GM12891 (cell line): ENCODE measurements at places on chromosomes 5 and 9.

GRCh38 chr5:72281430-72281763 is 38.6 kb downstream of the MRPS27 start:
- DNase-seq = no peak

GRCh38 chr9:109561137-109561536 is 63.0 kb upstream of the PTPN3 start:
- no peak for DNase-seq

- no peak for DNase-seq
These were observed 2.9 kb downstream of the HTR1A start for GRCh38 chr5:63959177-63959982.

DNA sequence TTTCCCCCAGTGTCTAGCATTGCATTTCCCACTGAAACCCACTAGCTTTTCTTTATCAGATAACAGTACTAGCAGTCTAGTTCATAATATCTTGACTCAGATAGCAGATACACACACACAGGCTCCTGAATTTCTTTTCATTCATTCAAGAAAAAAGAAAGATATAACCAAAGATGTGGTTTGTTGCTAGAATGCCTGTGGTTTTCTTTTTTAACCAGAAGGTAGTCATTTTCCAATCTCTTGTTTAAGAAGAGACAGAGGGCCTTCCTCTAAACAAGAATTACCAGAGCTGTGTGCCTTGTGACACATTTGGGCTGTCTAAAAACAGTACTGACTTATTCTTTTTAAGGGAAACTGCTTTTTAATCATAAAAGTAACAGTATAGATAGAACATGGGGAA is 167.3 kb downstream of the PJA2 start:
- no peak for DNase-seq

DNA sequence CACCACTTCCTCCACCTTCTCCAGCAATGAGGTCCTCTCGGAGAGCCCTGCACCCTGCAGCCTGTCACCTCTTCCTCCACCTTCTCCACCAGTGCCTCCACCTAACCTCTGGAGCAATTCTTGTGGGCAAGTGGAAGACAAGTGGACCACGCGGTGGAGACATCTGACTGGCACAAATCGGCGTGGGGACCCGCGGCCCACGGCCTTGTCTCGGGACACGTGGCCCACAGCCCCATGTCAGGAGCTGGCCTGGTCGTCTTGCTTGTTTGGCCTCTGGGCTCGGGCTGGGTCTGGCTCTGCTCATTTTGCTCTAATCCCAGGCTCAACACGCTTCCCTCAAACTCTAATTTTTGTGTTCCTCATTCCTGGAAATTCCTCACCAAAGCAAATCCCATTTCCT is 393.1 kb upstream of the IRX1 start:
- DNase-seq = no peak

- DNase-seq = no peak
These were observed 27.4 kb downstream of the FAM219A start for GRCh38 chr9:34430843-34431437.

- no peak for DNase-seq
These were observed 167.9 kb upstream of the ACTBL2 start for GRCh38 chr5:57650360-57651069.

DNA sequence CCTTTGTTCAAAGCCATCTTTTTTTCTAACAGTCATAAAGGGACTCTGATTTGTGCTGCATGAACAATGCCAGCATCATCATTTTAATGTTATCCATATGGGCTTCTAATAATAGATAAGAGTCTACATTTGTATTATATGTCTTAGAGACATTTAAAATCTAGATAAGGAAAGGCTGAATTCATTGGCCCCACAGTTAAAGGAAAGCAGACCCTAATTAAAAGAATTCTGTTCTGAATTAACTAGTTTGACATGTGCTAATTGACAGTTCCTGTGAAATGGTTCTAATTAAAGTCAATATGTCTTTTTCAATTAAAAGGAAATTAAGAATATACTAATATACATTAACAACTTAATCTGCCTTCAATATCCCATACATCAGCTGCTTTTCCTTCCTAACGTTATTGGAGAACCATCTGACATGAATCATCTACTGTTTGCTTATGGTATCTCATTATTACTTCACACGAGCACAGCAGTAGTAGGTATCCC is 104.7 kb downstream of the NR2F1-AS1 start:
- DNase-seq = no peak

DNA sequence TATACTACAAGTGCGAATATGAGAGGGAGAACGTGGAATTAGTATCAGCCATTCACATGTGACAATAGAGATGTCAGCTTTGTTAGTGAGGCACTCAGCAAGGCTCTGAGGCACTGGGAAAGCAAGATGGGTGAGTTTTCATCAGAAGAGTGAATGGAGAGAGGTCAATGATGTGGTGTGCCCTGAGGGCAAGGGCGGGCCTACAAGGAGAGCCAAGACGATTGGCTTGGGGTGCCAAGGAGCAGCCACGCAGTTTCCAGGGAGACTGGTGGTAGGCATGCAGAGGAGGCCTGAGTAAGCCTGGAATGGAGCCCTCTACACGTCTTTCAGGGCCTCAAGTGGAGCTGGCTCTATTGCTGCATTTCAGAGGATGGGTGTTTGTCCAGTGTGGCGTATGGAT is 24.7 kb downstream of the BTF3 start:
- no peak for DNase-seq

DNA sequence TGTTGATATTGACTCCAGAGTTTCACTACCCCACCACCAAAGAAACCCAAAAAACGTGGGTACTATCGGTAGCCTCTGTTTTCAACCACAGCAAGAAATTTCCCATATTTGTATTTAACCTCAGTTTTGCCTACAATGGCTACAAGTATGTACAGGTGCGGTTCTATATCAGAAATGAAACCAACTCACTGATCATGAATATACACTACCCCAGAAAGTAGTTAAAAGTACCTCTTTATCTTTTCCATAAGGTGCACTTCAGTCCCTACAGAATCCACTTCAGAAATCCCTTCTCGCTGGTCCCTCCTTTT is 140.6 kb upstream of the SLC12A2 start:
- DNase-seq = no peak

DNA sequence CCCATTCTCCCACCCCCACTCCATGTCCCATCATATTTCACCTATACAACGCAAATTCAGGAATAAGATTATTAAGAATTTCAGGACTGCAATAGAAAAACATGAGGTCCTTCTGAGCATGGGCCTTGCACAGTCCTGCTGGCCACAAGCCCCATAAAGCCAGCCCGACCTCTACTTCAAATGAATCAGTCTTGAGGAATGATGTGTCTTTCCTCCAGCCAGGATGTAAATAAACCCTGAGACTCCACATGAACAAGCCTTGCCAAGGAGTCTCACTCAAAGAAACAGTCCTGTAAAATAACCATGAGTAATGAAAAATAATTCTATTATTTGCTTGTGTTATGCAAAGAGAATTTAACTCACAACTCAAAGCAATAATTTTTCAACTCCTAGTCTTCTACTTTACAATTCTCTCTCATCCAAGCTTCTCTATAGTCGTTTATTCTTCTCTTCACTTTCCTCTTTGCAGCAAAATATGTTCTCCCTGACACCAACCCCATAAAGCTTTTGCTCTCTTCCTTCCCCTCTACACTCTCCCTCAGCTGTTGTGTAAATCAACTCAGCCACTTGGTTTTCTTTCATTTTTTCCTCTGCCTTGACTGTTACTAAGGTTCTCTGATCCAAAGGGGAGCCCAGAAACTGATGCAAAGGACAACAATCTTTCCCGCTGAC is 140.1 kb upstream of the MOCS2 start:
- DNase-seq = no peak

DNA sequence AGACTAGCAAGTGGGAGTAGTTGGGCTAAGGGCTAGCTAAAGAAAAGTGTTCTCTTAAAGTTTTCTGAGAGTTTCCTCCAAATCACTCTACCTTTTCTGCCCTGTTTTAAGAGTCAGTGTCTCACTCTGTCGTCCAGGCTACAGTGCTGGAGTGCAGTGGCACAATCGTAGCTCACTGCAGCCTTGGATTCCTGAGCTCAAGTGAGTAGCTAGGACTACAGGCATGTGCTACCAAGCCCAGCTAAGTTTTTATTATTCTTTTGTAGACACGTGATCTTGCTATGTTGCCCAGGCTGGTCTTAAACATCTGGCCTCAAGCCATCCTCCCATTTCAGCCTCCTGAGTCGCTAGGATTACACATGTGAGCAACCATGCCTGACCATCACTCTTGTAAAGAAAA is 378.9 kb downstream of the CAAP1 start:
- no peak for DNase-seq

DNA sequence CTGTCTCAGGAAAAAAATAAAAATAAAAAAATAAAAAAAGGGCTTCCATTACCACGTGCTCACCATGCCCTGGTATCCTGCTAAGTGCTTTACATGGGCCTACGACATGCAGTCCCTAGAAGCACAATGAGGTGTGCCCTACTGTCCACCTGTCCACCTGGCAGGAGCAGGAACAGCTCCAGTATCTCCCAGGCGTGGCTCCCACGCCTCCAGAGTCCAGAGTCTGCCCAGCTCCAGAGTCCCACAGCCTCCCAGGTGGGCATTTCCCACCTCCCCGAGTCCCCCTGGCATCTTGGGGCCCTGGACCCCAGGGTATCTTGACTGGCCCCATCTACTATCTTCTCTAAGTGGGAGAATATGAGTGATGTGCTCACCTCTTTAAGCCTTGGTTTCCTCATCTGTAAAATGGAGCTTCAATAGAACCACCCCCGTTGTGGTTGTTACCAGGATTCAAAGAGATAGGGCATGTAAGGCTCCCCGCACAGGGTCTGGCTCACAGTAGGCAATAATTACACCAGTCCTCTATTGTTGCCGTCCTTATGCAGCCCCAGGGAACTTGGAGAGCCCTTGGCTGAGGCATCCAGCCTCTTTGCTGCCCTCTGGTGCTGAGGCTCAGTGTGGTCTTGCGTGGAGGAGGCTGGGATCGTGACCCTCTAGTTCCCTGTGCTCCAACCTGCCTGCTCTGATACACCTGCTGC is 8.9 kb downstream of the CXCL14 start:
- DNase-seq = no peak

DNA sequence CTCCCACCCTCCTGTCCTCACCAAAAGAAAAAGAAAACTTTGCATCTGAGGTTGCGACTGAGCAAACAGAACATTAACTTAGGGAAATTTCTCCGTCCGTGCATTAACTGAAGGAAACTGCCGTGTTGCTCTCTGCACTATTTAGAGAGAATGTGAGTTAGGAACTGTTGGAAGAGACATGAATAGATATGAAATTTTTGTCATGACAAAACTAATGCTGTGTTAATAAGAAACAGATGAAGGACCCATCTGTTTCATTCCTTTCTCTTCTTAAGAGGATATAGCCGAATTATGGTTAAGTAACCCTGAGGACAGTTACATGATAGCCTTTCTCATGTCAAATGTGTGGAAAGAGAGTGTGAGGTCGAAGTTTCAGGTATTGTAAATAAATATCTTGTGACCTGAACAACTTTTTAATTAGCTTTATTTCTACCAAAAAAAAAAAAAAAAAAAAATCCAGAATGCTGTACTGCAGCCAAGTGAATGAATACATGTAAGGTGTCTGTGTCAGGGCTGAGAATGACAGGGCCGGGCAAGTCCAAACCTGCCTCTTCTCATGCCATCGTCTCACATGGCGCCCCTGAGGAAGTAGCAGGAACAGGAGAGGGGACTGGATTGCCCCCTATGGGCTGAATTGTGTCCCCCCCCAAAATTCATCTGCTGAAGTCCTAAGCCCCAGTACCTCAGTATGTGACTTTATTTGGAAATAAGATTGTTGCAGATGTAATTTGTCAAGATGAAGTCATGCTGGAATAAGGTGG is 35.6 kb upstream of the ANKRD33B start:
- DNase-seq = no peak

DNA sequence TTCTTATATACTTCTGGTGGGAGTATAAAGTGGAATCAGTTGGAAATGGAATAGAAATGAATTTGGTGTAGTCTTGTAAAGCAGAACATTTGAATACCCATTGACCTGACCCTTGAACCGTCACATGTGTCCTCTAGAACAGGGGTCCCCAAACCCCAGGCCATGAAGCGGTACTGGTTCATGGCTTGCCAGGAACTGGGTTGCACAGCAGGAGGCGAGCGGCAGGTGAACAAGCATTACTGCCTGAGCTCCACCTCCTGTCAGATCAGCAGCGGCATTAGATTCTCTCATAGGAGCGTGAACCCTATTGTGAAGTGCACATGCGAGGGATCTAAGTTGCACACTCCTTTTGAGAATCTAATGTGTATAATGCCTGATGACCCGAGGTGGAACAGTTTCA is 80.0 kb downstream of the RANBP17 start:
- DNase-seq = no peak

DNA sequence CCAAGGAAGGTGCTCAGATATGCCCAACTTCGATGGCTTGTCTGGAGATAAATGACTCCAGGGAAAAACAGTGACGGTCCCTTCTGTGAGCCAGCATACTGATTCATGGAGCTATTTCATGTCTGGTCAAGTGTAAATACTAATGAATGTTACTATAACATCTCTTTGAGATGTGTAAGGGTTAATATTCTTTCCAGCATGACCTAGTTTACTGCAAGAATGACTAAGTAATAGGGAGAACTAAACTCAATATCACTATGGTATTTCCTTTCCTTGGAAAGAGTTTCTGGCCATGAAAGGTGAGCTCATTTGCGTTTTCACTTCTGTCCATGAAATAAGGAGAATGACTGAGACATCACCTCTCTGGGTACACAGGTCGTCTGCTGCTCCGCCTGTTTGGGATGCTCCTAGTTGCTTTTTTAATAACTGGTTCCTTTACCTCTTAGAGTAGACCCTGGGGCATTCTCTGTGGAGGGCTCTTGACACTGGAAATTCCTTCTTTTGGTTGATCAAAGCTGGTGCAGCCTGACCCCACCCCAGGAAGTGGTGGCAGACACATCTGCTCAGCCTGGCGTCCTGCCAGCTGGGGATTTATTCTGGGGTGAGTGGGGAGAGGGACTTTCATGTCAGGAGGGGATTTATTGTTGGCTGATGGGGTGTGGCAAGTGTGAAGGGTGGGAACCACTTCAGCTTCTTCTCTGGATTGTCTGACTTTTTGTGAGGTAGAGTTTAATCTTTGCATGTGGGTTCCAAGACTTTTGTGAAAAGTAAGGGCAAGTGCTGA is 250.0 kb upstream of the MPDZ start:
- DNase-seq = no peak

GRCh38 chr5:112138526-112138925 is 280.6 kb downstream of the EPB41L4A start:
- no peak for DNase-seq
